ENCODE measurements at places on chromosomes 7 and 10. TPM values are rescaled to one million over a fixed set of nuclear protein-coding genes. Genes with fewer than 3 reads are reported as not detected.

Gene ITGB1
- 90.6 TPM for total RNA-seq

Gene CCL26
- not detected for total RNA-seq

GRCh38 chr10:46220872-46221538, 65.8 kb upstream of the ANTXRL start:
- DNase-seq, result no peak

- no peak for DNase-seq
These were observed 7.4 kb upstream of the MICALL2 start for GRCh38 chr7:1466524-1467271.

Gene ATG9B
- total RNA-seq, result 6.7 TPM

GRCh38 chr10:78846760-78847159, 222.0 kb upstream of the ZMIZ1 start:
- no peak for DNase-seq

- no peak for DNase-seq
These were observed 35.0 kb downstream of the ITGA8 start for GRCh38 chr10:15684768-15685167.

DNA sequence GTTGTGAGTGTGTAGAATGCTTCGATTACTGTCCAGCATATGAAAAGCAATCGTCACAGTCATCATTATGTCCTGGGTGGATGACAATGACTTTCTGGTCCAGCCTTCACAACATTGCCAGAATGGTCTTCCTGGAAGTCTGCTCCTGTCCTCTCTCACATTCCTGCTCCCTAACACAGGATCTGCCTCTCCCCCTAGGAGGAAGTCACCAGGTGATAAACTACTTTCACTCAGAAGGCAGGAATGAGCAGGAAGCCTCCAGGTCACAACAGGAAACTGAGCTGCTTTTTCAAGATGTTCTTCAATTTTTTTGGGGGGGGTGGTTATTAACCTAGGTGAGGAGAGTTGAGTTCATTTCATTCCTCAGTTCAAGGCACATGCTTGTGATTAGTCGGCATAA, 13.6 kb upstream of the GPNMB start:
- no peak for DNase-seq

DNA sequence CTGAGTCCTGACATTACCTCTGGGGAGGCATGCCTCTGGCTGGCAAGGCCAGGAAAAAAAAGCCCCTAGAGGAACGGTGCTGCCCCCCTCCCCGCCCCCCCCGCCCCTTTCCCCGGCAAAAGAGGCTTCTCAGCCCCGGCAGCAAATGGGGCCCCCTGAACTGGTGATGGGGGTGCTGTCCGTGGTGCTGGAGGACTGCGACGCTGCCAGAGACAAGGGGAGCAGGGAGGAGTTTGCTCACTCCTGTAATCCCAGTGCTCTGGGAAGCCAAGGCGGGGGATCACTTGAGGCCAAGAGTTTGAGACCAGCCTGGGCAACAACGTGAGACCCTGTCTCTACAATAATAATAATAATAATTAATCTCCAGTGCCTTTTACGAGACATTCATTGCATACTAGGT, 23.7 kb downstream of the SRRM3 start:
- DNase-seq, result no peak

Gene ELFN1
- 0.11 TPM for total RNA-seq

- DNase-seq, result no peak
These were observed 35.0 kb downstream of the IQUB start for GRCh38 chr7:123499211-123499970.

DNA sequence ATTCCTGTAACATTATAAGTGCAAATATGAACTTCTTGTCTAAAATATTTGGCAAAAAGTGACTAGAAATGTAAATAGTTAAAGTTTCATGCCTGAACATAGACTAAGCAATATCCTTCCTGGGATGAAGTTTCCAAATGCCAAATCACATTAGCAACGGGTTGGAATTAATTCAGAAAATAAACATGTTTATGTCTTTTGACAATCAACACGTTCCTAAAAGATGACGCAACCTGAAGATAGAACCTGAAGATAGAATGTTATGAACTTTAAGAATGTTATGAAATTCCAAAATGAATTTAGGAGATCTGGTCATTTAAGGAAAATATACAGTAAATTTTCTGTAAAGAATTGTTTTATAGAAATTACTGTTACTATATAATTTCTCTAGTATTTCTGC, 9.2 kb downstream of the LAMB4 start:
- DNase-seq, result no peak

GRCh38 chr7:131905471-131905973, 349.1 kb upstream of the PODXL start:
- DNase-seq, result no peak

Gene ASZ1
- not detected for total RNA-seq
